ENCODE measurements at places on chromosomes 16 and 17.
A peak's percentile ranks its signal among the peaks of the same experiment; 100 is the strongest.

GRCh38 chr17:4947411-4948165 lies 742 bp downstream of the PFN1 start:
- DNase-seq = no peak

DNA sequence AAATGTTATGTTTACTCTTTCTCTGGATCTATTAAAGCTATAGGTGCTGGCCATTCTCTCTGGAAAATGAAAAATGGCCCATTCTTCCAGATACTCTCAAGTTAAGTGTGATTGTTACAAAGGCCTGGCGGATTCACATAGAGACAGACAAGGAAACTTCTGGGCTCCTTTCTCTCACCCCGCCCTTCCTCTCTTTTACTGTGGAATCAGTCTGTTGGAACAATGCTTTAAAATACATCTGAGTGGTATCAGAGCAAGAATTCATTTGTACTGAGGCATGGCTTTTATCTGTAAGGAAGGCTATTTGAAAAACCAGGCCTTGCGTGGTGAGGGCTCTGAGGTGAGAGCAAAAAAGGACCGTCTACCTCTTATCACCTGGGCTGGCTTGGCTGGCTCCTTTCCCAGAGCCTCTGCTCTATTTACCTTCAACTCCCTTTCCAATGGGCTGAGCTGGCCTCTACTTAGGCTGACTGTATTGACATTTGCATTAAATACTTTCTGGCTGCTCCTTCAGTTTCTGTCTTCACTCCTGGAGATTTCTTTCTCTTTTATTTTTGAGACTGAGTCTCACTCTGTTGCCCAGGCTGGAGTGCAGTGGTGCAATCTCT lies 274.0 kb downstream of the PHKB start:
- no peak for DNase-seq

DNA sequence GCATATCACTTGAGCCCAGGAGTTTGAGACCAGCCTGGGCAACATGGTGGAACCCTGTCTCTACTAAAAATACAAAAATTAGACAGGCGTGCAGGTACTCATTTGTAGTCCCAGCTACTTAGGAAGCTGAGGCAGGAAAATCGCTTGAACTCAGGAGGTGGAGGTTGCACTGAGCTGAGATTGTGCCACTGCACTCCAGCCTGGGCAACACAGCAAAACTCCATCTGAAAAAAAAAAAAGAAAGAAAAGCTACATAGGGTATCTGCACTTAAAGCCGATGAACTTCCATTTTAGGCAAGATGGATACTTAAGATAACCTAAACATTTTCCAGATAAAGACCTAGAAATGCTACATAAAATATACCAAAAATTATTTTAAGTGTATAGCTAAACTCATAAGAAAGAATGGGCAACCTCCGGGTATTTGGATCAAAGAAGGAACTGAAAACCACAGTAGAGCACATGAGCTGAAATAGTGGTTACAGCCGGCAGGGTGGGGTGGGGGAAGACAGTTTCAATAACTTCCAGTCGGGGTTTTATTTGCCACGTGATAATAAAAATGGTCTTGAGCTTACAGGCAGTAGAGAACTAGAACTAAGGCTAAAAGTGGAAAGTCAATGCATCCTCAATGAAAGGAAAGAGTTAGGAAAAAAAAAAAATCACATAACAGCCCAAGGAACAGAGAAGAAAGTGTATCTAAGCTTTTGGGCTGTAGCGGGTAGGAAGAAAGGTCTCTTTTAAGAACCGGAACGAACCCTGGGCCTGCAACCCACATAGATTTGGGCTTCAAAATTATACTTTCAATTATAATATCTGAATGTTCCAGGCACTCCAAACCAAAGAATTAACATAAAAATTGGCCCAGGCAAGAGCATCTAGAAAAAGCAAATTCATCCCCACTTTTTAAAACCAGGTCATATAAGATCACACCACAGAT lies 53.1 kb downstream of the CFDP1 start:
- no peak for DNase-seq

- peak; percentile 13 for DNase-seq
Observed at GRCh38 chr16:31487720-31488467, 5.0 kb downstream of the SLC5A2 start.

- no peak for DNase-seq
Observed at GRCh38 chr16:88730632-88731607, 24.6 kb downstream of the CTU2 start.

DNA sequence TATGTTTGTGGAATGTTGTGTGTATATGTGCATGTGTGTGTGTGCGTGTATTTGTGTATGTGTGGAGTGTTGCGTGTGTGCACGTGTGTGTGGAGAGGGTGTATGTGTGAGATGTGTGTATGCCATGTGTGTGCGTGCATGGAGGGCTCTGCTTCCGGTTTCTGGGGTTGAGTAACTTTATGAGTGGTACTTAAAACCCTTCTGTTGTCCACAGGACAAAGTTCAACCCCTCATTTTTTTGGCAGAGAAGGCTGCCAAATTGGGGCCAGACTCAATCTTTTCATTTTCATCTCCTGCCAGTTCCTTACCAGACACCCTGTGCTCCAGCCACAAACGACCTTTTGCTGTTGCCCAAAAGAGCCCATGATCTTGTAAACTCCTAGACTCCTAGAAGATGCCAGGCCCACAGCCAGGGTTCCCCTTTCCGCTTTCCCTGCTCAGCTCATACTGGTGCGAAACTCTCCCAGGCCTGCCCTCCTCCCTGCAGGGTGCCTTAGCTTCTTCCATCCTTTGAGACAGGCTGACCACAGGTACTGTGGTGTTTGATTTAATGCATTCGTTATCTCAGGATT lies 100.2 kb downstream of the CMIP start:
- DNase-seq = no peak

DNA sequence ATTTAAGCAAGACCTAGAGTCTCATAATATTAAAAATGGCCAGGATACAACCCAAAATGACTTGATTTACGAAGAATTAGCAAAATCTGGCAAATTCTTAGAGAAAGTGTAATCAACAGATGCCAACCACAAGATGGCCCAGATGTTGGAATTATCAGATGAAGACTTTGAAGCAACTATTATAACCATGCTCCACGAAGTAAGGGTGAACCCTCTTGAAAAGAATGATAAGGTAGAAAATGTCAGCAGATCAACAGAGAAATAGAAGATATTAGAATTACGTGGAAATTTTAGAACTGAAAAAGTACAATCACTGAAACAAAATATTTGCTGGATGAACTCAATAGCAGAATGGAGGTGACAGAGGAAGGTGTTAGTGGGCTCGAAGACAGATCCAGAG lies 50.1 kb upstream of the CLEC19A start:
- DNase-seq = no peak

- DNase-seq = no peak
Observed at GRCh38 chr16:85234310-85235204, 122.3 kb upstream of the CIBAR2 start.

GRCh38 chr17:63910096-63910495 lies 962 bp downstream of the CSHL1 start:
- no peak for DNase-seq

GRCh38 chr16:67544329-67544841 lies 15.8 kb downstream of the RIPOR1 start:
- no peak for DNase-seq

GRCh38 chr16:56787167-56787566 lies 57.2 kb downstream of the NUP93 start:
- DNase-seq = no peak

DNA sequence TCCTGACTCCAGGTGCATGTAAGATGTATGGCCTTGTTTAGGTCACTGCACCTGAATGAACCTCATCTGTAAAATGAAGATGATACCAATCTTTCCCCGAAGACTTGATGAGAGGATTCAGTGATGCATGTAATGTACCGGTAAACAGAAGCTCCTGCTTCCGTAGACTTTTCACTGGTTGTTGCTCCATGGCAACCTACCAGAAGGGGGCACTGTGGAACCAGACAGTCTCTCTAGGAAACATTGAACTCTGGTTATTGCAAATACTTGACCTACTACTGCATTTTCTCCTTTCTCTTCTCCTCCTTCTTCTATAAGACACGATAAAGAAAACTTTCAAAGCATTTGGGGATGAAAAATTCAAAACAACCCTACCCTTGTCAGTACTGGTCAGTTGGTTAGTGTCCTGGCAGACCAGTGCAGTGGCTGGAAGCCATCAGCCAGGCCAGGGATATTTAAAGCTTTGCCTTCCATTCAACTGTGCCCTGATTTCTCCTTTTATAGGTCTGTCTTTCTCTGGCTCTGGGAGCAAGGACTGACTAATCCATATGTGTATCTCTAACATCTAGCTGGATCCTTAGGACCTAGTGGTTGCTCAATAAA lies 667.4 kb upstream of the SALL1 start:
- DNase-seq = no peak

GRCh38 chr17:34624767-34625383 lies 45.5 kb downstream of the TMEM132E start:
- DNase-seq = no peak

DNA sequence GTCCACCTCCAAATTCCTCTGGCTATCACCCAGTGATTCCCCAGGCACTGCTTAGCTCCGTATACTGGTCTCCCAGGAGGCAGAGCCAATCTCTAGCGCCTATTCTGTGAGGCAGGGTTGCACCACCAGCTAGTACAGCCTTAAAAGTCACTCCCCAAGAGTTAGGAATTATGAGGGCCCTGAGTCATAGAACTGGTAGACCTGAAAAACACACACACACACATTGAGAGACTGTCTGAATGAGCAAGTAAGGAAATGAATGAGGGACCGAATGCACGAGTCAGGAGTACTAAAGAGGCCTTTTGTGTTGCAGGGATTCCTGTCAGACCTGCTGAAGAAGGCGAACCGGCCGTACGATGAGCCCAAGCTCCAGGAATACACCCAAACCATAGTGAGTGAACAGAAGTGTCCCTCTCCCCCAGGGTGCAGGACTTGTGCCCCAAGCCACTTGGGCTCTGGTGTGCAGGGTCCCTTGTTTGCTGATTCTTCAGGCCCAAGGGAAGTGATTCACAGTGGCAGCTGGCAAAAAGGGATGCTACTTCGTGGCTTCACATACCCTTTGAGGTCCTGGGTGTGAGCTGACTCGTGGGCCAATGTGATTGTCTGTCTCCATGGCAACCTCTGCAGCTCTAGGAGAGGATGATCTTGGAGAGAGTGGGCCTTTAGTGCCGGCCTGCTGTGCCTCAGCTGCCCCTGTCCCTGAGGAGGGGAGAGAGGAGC lies 24.7 kb downstream of the CALB2 start:
- no peak for DNase-seq

GRCh38 chr17:46783031-46783593 lies 35.4 kb downstream of the WNT3 start:
- DNase-seq = no peak

GRCh38 chr16:22428654-22429053 lies 54.2 kb upstream of the CDR2 start:
- no peak for DNase-seq

DNA sequence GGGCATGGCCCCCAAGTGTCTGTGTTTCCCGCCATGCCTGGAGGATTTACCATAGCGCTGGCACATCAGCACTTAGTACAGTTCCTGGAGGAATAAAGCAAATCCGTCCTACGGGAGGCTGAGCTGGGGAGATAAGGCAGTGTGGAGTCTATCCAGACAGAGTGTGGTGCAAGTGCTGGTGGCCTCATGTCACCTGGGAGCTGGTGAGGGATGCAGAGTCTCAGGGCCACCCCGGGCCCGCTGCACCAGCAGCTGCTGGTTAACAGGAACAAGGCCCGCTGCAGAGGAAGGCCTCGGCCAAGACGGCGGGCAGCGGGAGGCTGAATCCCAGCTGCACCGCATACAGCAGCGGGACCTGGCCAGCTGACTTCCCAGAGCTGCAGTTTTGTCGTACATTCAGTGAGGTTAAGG lies 57.3 kb upstream of the CDC42EP4 start:
- DNase-seq = no peak

GRCh38 chr17:55279203-55279602 lies 14.4 kb downstream of the HLF start:
- no peak for DNase-seq

GRCh38 chr17:43211123-43211479 lies 574 bp upstream of the TMEM106A start:
- no peak for DNase-seq

DNA sequence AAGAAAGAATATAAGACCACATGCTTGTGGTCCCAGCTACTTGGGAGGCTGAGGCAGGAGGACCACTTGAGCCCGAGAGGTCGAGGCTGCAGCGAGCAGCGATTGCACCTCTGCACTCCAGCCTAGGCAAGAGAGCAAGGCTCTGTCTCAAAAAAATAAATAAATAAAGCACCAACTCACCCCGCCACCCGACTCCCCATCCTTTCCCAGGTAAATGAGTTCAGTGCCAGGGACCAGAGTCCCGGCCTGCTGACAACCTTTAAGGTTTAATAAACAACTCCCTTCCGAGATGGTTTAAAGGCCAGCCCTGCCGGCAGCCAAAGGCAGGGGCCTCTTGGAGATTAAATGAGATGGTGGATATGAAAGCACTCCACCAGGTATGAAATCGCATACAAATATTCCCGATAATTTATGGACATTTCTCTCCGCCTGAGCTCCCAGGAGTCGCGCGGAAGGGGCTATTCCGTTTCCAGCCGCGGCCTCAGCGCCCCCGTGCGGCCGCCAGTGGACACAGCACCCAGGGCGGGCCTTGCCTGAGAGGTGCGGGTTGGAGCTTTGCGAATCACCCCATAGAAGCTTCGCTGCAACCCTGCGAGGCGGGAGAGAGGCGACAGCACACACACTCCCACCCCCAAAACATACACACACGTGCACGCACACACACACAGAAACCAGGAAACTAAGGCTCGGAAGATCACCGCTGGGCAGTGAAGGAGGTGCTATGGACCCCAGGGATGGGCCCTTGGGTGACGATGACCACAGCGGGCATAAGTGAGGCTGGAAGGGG lies 4.0 kb upstream of the RPL38 start:
- no peak for DNase-seq

- no peak for DNase-seq
Observed at GRCh38 chr16:82655072-82655714, 28.4 kb downstream of the CDH13 start.

- DNase-seq = no peak
Observed at GRCh38 chr16:86740906-86741799, 162.8 kb downstream of the FOXL1 start.

DNA sequence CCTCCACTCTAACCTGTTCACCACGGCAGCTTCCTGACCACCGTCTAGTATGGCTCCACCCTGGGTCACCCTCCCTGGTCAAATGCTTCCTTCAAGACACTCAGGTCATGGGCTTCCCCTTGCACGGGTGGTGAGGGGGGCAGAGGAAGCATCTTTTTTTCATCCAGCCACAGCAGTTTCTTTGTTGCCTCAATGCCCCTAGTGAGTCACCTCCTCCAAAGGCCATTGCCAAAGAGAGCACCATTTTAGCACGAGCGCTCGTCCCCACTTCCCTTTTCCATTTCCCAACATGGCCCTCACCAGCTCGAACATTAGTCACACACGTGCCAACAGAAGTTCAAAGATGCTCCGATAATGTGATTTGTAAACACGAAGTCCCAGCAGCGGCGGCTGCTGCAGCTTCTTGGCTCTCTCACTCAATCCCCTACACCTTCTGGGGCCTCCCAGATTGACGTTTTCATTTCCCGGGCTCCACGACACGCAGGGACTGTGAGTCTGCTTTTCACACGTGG lies 134.6 kb downstream of the GAS7 start:
- DNase-seq = no peak

Measured in cerebellar nuclear complex (tissue), 1 donor.